ENCODE measurements at places on chromosomes 11 and 22.
A peak's percentile ranks its signal among the peaks of the same experiment; 100 is the strongest.

GRCh38 chr11:127643268-127644058 is 642.9 kb upstream of the KIRREL3 start:
- DNase-seq, result no peak

GRCh38 chr22:24819487-24819886 is 13.5 kb downstream of the SGSM1 start:
- no peak for DNase-seq

- no peak for DNase-seq
These were observed 21.5 kb downstream of the LRRC32 start for GRCh38 chr11:76649011-76649410.

- DNase-seq, result peak; percentile 88
These were observed 1.4 kb upstream of the TNNI2 start for GRCh38 chr11:1837171-1838076.

DNA sequence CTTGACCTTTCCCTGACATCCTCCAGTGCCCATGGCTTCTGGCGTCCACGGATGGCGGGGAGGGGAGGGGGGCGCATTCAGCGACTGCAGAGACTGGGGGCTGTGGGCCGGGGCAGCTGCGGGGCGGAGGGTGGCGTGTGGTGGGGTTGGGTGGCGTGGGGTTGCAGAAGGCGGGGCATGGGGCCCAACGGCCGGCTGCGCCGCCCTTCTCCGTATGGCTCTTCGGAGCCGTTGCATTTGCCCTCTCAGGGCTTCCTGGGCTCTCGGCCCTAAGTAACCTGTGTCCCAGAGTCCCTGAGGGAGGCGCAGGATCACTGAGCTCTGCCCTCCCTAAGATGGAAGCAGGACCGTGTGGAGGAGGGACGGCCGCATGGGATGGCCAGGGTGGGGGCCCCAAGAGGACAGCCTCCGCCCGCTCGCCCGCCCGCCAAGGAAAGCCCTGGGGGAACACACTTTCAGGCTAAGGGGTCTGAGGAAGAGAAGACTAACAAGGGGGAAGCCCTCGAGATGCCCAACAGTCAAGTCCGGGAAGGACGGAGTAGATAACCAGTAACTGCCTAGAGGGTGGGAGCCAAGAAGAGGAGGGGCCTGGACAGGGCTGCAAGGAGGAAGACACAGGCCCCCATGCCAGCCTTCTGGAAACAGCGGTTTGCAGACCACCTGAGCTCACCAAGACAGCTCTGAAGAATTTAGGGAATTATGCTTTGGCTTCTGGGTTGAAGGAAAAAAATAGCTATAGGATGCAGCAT is 9.2 kb upstream of the AIFM3 start:
- no peak for DNase-seq

DNA sequence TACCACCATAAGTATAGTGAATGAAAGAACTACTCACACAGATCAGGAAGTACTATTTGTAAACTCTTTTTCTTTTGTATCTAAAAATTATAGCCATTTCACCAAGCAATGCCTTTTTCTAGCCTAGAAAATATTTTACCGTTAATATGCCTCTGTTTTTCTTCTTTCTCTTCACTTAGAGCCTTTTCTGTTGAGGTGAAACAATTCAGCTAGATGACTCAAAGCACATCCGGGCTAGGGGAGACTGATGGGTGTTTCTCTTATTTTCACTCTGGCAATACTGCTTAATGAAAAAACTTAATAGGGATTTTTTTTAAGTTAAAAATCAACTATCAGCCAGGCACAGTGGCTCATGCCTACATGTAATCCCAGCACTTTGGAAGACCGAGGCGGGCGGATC is 93.3 kb downstream of the SGSM3 start:
- DNase-seq, result no peak

DNA sequence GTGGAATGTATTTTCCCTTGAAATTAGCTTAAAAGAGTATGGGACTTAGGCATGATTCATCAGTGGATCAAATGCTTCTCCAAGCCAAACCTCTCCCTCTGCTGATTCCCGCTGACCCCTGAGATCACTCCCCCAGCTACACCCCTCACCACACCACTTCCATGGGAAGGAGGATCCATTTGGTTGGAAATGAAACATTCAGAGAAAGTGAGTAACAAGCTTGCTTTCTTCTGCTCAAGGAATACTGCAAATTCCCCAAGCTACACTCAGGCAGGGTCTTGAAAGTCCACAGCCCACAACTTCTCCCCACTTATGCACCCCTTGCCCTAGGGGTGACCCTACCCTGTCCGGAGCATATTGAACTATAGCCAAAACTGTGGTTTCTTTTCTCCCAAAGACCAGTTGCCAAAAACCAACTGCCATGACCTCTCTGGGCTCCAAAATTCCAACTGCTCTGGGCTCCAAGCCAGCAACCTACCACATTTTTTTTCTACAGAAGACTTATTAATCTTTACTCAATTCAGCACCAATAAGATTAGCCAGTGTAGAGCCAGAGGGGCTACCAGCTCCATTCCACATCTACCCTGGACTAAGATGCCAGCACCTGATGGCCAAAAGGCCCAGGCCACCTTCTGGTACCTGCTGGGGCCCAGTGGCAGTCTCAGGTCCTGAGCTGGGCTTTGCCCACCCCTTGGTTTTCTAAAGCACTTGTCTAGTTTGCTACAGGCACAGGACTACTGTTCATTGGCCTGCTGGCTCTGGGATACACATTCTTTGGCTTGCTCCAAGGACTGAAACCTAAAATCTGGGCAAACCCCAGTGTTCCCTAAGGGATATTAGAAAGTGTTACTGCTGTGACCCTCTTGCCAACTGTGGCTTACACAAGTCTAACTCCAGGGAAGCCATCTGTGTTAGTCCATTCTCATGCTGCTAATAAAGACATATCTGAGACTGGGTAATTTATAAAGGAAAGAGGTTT is 101.1 kb downstream of the MICAL3 start:
- peak; percentile 71 for DNase-seq

DNA sequence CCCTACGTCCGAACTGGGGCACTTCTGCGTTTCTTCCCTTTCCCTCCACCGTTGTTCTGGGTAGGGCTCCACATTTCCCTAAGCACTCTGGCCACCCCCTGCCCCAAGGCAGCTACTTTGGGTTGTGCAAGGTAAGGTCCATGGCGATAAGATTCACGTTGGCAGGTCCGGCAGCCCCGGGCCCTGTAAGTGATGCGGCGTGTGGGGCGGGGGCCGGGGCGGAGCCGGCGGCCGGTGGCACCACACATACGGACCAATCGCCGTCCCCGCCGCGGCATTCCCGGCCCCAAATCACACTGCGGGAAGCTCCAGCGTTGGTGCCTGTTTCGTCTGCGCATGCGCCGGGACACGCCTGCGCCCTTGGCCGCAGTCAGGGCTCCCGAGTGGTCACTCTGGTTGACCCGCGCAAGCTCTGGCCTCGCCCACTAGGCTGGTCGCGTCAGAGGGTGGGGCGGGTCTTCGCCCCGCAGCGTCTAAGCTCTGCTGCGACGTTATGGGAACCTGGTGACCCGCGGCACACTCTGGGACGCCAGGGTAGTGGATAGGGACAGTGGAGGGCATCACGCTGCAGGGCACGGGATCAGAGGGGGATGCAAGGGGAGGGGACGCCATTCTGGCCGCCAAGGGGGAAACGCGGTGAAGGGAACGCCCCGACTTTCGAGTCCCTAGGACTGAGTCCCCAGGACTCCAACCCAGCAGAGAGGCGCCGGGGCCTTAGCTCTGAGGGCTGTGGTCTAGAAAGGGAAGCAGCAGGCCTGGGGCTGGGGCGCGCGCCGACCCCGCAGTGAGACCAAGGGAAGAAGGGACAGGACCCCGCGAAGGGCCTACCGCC is 1.6 kb downstream of the FADS1 start:
- DNase-seq, result peak; percentile 99

GRCh38 chr11:123213307-123213771 is 18.3 kb upstream of the CLMP start:
- DNase-seq, result no peak

GRCh38 chr11:65340226-65340625 is 6.6 kb downstream of the DPF2 start:
- DNase-seq, result no peak

DNA sequence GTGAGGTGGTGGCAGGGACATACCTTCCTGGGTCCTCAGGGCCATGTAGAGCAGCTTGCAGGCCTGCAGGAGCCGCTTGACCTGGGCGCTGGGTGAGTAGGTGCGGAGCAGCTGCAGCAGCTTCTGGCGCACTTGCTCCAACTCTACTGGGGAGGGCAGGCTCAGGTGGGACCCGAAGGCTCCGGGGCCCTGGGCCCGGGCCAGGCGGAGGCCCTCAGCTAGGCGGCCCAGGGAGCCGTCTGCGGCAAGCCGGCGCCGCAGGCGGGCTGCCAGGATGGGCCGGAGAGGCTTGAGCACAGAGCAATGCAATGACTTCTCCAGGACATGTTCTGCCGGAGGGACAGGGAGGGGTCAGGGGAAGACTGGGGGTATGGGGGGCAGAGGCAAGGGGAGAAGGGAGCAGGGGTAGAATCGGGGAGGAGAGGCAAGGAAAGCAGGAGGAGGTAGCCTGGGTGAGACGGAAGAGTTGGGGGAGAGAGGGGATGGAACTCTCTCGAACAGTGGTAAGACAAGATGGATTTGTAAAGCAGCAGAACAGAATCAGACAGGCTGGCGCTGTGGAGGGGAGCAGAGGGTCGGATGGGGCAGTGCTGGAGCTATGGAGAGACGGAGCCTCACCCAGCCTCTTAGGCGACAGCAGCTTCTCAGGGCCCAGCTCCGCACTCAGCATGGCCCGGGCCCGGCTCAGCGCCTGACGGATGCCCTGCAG is 2.2 kb downstream of the RIN1 start:
- DNase-seq, result no peak

DNA sequence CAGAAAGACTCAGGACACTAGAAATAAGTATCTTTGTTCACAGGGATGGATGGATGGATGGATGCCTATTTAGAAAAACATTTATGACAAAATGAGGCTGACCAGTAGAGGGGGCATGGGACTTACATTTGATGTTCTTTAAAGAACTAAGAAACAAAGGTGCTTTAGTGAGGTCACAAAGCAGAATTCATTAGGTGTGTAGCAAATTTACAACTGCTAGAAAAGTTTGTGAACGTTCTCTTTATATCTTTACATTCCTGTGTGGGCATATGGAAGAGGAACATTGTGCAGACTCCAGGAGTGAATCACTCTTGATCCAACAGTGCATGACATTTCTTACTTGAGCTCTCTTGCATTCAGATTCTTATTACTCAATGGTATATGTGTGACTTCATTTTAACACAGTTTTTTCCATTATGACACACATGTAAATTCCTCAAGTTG is 15.8 kb upstream of the SIK2 start:
- DNase-seq, result no peak

- DNase-seq, result no peak
These were observed 111.6 kb downstream of the SIK3 start for GRCh38 chr11:116986521-116987105.

DNA sequence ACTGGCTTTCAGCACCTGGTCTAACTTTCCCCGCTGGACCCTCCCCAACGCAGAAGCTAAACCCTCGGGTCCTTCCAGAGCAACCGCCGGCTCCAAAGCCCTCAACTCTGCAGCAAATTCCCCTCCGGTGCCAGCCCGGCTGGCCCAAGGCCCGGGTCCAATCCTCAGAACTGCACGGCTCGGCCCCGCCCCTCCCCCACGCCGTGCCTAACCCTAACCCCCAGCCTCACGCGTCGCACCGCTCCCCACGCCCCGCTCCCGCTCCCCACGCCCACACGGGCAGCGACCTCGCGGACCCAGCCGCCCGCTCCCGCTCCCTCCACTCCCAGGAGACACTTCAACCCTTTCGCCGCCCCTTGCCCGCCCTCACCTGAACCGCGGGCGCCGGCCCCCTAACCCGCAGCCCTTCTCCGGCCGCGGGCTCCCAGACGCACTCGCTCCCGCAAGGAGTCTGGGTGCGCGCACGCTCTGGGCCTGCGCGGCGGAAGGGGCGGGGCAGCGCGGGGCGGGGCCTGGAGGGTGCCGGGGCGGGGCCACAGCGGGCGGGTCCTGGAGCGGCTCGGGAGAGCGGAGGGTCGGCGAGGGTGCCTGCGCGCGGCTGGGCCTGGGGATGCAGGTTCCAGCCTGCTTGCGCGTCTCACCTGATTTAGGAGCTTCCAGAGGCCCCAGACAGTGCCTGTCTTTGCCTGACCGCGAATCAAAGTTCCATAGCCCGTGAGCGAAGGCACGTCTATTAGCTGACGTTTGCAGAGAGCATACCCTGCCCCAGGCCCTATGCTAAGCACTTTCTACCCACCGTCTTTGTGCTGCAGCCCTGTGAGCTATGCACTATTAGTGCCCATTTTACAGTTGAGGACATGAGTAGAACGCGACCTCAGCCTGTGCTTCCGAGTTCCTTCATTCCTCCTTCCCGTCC is at the start of gene NFRKB:
TSS of gene NFRKB (minus strand) at position 453 of the 916 bp plus-strand sequence. CDS start 2,729 bp downstream, outside the sequence.
- peak; percentile 92 for DNase-seq

GRCh38 chr11:106457727-106458126 is 380.3 kb downstream of the AASDHPPT start:
- no peak for DNase-seq

DNA sequence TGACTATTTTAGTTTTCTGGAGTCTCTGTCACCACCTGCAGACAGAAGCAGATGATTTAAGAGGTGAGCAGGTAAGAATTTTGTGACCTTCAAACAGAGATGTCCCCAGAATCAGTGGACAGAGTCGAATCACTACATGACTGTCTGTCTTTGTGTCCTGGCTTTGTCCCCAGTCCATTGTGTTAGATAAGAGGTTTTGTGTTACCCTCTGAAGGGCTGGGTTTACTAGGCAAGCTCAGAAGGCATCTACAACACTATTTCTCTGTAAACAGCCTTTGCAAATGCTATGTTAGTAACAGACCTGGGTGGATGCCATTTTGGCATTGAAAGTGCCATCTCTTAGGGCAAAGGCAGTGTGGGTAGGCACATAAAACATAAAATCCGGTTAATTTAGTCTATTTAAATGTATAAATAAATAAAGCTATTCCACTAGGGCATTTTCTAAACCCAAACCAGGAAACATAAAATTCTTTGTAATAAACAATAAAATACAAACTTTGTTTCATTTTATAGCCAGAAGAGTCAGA is 40.3 kb upstream of the CADM1 start:
- no peak for DNase-seq

DNA sequence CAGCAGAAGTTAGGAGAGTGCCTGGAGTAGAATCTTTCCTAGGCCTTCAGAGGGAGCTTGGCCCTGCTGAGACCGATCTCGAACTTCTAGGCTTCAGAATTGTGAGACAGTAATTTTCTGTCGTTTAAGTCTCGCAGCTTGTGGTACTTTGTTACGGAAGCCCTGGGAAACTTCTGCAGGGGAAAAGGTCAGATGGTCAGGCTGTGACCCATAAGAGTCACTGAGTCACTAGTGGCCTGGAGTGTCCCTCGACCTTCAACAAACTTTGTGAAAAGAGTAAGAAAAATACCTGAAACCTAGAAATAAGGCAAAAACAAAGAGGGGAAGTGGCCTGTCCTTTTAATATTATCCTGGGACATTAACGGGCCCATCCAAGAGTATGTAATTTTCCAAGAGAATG is 34.6 kb downstream of the CSNK2A3 start:
- no peak for DNase-seq

DNA sequence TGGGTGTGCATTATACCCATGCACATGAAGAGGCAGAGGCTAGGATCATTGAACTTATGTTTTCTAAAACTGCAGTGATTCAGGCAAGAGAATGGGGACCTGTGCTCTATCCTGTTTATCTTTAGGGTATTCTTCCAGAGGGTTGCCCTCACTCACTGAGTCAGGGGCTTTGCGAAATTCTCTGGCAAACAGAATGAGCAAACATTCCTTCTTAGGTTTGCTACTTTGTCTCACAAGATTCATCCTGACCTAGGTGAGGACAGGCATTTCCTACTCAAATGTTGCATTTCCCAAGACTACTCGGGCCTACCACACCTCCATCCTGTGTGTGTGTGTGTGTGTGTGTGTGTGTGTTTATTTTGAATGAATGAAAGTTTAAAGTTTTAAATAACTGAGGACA is 2.7 kb upstream of the EIF3M start:
- DNase-seq, result no peak
